A549 treated with GW870086 at 1 μM for 4 hours (cell line): ENCODE measurements at places on chromosomes 16 and 17. TPM values are rescaled to one million over a fixed set of nuclear protein-coding genes. Genes with fewer than 3 reads are reported as not detected.

Gene CRYM
- 1.2 to 2.5 TPM (median 1.8 TPM) in 5 replicates for total RNA-seq

Gene CX3CL1
- total RNA-seq, result 0.05 to 0.28 TPM (median 0.10 TPM) in 5 replicates

Gene GLTPD2
- total RNA-seq, result not detected in 5 replicates

Gene SALL1
- total RNA-seq, result 0.09 to 0.40 TPM (median 0.22 TPM) in 5 replicates

Gene SEZ6L2
- 17.0 to 21.8 TPM (median 20.7 TPM) in 5 replicates for total RNA-seq

Gene ADAM11
- total RNA-seq, result 1.2 to 2.0 TPM (median 1.8 TPM) in 5 replicates
